H4 (cell line): ENCODE measurements at places on chromosomes 7 and 10.

GRCh38 chr10:7260412-7260900 lies 150.4 kb downstream of the SFMBT2 start:
- peak; percentile 60 for DNase-seq

DNA sequence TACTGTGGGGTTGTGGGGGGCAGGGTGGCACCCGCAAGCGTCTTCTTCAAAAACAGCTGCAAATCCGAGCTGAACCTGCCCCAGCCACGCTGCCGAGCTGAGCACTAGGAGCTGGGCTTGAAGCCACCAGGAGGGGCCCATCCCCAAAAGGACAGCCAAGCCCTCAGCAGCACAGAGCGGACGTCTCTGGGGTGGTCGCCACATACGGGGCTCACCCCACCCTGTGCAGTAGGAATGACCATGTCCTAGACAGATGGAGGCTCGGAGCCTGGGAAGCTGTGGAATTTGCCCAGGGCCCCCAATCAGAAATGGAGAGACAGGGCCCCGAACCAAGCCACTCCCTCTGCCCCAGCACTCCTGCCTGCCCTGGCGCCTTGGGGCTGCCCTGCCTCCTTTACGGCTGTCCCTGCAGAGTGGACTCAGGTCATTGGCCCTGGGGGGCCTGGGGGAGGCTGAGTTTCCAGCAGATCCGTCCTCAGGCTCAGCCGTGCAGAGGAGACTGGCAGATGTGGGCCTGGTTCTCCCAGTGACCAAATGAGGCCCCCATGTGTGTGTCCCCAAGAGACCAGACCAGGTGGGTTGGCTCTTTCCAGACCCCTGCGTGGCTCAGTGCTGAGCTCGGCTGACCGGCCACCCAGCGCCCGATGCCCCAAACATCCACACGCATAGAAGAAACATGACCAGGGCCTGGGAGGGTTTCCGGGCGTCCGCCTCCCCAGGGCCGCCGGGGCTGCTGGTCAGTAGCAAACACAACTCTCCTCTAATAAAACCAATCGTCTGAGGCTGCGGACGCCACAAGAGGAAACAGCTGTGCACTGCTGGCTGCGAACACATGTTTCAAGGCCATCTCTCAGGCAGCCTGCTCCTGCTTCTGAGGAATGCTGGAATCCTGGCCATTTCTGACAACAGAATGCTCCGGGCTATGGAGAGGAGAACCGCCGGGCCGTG lies 54.9 kb downstream of the PDGFA start:
- no peak for DNase-seq

DNA sequence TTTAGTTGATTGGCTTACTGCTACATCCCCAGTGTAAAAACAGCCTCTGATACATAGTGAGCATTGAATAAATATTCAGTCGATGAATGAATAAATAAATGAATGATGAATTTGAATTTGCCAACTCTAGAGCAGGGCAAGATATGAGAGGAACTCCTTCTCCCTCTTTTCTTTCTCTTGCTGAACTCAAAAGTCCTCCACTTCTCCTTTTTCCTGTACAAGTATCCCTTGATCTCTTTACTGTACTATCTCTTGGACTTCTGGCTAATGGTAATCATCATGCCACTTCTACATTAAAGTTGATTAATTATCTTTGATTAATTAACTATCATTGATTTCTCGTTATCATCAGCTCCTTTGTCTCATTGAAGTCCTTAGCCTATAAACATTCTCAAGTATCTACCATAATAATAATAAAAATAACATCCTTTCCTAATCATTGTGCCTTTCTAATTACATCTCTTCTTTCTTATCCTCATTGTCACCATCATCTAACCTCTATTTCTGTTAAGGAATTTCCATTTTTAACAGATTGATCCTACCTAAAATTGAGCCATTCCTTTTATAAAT lies 10.6 kb downstream of the CPED1 start:
- DNase-seq, result no peak

DNA sequence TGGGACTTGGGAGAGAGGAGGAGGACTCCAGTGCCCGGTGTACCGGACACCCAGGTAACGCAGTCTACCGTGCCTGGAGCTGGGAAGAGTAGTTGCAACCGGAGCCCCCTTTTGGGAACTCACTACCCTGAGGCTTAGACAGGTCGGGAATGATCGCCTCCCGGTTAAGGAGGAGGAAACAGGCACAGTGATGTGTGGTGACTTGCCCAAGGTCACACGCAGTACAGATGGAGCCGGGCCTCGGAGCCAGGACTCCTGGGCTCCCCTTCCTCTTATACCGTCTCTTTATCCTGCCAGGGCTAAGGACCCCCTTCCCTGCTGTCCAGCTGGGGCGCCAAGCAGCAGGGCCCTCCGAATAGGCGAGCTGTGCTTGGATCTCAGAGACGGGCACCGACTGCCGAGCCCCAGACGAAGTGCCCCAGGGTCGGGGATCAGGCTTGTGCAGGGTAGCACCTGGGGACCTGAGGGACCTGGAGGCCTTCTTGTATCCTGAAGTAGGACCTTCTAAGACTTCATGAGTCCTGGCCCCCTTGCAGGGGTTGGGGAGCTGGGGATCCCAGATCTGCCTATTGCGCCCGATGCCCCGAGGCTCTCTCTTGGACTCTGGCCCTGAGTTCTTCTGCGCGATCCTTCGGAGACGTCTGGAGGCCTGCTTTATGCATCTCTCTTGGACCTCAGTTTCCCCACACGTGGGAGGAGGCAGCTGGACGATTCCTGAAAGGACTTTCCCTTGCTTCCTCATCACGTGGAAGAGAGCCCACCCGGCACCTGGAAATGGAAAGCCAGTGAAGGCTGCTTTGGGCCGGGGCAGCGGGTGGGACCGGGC lies 767 bp upstream of the CYP26A1 start:
- DNase-seq, result no peak

DNA sequence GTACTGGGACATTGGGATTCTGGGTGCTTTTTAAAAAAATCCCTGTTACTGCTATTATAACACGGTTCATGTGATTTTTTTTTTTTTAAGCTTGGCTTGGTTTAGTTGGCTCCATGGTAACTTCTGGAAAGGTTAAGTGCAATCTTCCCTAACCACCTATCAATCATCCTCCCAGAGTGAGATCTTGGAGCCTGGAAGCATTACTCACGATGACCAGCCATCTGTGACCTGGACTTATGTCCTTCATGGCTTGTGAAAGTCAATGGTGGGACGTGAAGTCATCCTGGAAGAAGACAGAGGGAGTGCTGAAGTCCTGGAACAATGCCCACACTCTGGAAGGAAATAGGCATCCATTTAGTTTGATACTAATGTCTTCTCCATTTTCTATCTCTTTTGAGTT lies 135.5 kb upstream of the FRMD4A start:
- DNase-seq, result no peak

DNA sequence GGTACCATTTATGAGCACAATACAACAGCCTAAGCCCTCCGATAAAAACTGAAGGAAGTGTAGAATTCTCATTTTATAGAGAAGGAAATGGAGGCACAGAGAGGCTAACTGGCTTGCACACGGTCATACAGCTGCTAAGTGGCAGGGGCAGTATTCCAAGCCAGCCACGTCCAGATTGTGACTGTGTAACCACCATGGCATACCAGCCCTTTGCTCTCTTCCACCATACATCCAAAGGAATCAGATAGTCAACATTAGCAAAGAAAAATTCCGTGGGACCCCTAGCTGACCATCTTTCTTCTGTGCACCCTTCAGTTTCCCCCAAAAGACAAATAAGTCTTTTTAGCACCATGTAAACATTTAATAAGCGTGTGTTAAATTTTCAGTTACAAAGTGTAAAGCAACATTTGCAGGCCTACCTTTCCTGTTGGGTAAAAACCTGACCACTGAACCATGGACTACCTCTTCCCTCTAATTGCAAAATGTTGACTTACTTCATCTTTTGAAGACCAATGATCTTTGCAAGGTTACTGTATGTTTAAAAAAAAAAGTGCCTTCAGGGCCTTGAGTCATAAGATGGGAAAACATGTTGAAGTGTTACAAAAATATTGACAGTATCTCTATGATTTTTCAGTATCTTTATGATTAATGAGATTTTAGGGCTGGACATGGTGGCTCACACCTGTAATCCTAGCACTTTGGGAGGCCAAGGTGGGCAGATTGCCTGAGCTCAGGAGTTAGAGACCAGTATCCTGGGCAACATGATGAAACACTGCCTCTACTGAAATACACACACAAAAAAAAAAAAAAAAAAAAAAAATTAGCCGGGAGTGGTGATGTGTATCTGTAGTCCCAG lies 24.3 kb upstream of the PDZD8 start:
- no peak for DNase-seq
